KBM-7 (cell line): ENCODE measurements at places on chromosomes 3 and 15.

DNA sequence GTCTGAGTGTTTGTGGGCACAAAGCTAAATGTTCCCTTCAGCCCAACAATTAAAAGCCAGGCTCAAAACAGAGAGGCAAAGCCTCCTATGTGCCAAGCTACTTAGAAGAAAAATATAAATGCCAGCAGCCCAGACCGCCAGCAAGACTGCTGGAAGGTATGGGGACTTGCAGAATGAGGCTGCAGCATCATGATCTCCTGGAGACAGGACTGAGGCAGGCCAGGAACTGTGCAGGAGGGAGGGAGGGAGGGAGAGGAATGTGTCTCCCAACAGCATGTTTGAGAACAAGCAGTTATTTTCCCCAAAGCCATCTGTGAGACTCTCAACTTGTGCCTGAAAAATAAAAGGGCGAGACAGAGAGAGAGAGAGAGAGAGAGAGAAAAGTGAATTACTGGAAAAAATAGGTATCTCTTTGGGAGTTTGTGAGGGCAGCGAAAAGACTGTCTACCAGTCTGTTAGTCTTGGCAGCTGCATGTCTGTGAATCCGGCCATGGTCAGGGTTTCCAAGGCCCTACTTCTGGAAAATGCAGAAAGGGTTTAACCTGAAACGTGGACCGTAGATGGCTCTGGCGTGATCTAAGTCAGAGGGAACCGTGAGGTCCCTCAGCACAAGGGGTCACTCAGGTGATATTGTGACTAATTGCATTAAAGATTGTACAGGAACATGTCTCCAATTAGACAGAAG, 139.7 kb upstream of the COL8A1 start:
- no peak for DNase-seq

DNA sequence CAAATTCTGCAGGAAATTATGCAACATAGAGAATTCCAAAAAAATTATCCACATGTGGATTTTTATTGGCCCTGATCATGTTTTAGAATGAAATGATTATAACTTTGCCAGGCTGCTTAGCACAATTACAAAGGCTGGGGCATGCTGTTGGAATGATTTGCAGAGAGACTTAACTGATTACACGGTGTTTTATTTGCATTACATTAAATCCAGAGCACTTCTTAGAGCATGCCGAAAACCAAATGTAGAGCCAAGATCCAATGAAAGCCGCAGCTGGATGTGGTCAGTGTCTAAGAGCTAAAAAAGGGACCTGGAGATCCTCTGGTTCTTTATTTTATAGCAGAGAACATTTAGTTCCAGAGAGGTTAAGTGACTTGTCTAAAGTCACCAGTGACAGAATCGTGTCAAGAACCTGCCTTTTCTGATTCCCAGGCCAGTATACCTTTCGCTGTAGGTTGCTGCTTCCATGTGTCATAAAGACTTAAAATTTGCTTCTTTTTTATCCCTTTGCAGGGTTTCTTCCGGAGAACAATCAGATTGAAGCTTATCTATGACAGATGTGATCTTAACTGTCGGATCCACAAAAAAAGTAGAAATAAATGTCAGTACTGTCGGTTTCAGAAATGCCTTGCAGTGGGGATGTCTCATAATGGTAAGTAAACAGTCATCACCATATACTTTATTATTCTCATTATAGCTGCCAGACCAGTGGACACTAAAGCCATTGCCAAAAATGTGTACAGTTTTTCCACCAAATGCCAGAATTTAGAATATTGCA, 92.0 kb upstream of the TSEN2 start:
- DNase-seq = no peak

- no peak for DNase-seq
These were observed 4.1 kb downstream of the VGLL3 start for GRCh38 chr3:86986671-86987420.

DNA sequence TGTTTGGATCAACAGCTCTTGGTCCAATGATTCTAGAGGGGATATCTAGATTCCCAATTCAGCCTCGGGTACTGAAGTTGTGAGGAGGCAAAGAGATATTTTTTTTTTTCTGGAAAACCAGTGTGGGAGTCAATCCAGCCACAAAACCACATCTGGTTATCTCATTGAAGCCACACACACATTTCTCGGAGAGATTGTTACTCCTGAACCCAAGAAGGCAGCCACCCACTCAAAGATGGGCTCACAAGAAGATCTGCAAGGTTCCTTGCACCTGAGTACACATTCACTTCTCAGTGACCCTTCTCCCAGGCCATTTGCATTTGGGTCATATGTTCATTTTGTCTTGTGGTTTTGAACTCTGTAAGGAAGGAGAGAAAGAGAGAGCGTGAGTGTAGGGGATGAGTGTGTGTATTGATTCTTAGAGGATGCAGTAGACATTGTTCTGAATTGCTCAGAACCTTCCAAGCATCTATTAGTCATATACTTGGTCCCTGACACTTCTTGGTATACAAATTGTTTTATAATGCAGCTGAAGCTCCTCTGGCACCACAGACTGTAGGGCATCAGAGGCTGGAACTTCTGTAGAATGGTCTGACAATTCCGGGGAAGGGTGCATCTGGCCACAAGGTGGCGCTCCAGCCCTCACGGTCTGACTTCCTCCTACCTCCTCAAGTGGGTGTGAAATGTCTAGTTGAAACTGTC, 39.3 kb upstream of the TRA2B start:
- DNase-seq = peak; percentile 88

DNA sequence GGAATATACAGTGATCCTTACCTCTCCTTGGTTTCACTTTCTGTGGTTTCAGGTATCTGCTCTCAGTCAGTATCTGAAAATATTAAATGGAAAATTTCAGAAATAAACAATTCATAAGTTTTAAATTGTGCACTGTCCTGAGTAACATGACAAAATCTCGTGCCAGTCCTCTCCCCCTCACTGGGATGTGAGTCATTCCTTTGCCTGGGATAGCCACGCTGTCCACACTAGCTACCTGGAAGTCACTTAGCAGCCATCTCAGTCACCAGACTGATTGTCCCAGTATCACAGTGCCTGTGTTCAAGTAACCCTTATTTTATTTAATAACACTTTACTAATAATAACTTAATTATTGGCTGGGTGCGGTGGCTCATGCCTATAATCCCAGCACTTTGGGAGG, 15.3 kb upstream of the KLHL25 start:
- DNase-seq = no peak

DNA sequence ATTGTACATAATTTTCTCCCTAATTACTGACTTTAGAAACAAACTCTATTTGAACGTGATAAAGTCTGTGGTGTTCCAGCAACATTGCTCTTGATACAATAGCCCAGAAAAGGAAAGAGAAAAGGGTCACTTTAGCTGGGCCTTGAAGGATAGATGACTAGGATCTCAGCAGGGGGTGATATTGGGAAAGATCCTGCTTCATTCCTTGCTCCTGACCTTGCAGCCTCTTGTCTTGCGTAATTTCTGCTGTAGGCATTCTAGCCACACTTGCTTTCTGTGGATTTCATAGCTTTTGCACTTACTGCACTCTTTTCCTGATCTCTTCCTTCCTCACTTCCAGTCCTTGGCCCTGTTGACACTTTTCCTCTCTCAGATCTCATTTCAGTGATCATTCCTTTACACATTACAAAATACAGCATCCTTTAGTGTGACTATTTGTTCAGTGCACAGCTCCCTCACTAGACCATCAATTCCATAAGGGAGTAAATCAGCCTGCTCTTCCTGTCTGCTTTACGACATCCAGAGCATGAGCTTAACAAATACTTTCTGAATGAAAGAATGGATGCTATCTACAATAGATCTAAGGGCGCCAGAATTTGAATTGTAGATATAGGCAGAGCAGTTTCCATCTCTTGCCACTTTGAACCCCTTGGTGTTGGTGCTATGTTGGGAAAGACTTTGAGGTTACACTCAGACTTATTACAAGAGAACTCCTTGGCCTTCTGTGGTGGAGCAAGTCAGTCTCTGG, 559.6 kb upstream of the MDFIC2 start:
- no peak for DNase-seq

- no peak for DNase-seq
These were observed 71.0 kb downstream of the CRYBG3 start for GRCh38 chr3:97892852-97893251.

GRCh38 chr3:151501923-151502632, 41.2 kb upstream of the IGSF10 start:
- DNase-seq = no peak

- DNase-seq = peak; percentile 32
These were observed 423 bp downstream of the TKT start for GRCh38 chr3:53255423-53255774.

- DNase-seq = no peak
These were observed 302.5 kb downstream of the OCA2 start for GRCh38 chr15:27796405-27797320.

DNA sequence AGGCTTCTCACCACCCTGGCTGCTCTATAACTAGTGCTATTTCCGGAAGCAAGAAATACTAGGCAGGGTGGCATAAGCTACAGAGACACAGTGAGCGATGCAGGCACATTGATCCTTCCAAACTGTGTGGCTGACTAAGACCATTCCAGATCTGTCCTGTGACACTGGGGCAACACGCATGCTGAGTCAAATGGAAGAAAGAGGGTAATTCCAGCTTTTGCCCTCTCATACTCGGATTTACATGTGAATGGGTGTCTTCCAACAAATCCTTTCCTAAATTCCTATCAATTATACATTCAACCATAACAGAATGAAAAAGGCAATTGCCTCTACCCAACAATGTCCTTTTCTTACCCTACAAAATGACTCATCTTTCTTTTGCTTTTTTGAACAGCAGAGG, 5.1 kb downstream of the FSIP1 start:
- DNase-seq = no peak

GRCh38 chr3:82800248-82800647, 1038.8 kb upstream of the GBE1 start:
- DNase-seq = no peak

DNA sequence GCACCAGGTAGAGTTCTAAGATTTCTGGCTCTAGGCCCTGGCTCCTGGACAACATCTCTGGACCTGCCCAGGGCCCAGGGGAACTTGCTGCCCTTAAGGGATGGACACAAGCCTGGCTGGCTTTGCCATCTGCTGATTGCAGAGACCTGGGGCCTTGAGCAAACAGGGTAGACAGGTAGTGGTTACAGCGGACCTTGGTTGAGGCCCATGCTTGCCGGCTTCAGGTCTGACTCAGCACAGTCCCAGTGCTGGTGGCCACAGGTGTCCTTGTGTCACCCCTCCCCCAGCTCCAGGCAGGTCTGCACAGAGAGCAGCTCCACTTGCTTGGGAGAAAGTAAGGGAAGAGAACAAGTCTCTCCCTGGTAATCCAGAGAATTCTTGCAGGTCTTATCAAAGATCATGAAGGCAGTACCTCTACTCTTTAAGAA, 15.9 kb upstream of the ACTL6A start:
- no peak for DNase-seq
